ENCODE measurements at places on chromosomes 6 and 20.

GRCh38 chr6:466564-466963, 75.0 kb downstream of the IRF4 start:
- DNase-seq, result no peak

GRCh38 chr6:111096246-111096645, 8.9 kb downstream of the SLC16A10 start:
- no peak for DNase-seq

DNA sequence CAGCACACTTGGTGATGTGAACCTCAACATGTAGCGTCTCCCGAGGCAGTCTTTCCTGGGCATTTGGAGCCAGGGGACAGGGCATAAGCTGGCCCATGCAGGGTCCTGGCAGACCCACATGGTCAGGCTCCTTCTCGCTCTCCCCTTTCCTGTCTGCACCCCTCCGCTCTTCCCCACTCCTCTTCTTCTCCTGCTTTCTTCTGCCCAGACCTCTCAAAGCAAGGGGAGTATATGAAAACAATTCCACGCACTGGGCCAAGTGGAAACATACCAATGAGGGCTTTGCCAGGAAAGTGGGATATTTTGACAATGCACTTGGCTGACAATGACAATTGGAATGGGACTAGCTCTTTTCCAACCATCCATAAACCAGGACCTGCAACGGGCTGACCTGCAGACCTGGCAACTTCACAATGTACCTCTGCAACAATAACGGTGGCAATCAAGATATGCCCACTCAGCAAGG, 58.9 kb upstream of the TRAF3IP2 start:
- no peak for DNase-seq

DNA sequence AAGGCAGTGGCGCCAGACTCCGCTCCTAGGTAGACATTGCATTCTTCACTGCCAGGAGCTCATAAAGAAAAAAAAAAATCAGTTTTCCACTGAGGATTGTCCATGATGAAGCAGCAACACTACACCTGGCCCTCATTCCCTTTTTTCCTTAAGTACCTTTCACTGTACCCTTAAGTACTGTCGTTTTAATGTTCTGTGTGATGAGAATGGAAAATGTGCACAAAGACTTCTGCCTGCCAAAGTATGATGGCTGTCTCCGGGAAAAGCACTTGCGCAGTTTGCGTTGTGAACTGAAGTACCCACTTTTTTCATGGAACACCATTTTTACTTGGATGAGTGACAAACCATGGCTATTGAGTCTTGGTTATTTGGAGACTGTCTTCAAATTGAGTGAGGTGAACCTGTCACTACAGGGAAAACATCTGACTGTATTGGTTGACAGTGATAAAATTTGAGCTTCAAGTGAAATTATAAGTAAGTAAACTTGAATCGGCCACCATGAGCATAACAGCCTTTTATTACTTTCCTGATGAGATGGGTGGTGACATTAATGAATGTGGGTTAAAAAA, 104.8 kb downstream of the NCOA3 start:
- DNase-seq, result no peak

DNA sequence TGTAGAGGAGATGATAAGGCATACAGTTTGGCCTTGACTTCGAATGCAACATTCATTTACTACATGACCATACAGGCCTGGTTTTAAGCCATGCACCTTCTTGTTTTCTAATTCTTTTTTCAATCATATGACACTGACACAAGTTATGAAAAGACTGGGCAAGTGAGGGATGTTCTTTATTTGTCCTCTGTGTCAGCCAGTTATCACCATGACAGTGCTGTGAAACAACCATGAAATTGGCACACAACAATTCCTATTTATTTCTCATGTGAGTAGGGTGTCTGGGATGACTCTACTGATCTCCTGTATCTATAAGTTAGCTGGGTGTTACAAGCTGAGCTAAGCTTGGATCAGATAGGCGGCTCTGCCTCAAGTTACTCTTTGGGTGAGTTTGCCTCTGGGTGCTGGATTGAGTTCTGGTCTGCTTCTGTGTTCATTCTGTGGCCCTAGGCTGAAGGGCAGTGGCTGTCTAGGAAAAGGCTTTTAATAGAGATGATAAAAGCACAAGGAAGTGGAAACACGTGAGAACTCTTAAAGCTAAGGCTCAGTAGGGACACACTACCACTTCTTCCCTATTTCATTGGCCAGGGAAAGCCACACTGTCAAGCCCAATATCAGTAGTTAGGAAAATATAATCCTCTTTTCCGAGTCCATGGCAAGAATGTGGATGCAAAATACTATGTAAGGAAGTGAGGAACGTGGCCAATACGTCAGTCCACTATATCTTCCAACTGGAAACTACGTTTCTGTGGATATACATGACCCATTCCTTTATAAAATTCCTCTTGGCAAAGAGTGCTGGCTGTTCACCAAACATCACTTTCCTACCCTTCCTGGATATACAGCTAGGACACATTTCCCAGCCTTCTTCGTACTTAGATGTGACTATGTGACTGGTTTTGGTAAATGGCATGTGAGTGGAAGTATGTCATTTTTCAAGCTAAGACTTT, 126.2 kb upstream of the RNF24 start:
- no peak for DNase-seq

GRCh38 chr6:170329321-170329720, 22.8 kb downstream of the FAM120B start:
- DNase-seq, result no peak

GRCh38 chr6:101878554-101879276, 485.2 kb downstream of the GRIK2 start:
- DNase-seq, result no peak

DNA sequence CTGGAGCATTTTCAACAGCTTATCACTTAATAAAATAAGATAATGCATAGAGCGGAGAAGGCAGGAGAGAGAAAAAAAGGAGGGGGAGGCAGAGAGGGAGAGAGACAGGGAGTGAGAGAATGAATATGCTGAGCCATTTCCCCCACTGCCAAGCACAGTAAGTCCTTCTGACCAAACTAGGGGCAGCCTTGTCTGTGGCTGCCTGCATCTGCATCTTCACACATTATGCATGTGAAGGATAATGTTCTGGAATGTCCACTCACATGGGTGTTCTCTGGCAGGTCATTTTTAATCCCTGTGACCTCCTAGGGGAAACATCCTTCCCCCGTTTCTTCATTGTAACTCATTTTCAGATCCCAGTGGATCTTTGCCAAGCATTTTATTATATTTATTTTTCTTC, 269.3 kb downstream of the FOXA2 start:
- no peak for DNase-seq

DNA sequence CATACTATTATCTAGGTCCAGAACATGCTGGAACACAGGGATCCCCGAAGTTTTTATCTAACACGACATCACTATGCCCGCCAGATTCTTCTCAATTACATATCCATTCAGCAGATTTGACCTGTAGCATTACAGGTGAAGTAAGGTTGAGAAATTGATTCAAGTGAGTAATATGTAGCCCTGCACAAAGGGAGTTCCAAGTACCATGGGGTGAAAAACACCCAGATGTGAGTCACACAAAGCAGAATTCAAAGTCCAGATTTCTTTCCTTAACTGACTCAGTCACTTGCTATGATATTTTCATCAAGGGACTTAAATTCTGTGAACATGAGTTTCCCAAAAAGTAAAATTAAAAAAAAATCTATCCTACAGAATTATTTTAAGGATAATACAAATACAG, 655.4 kb upstream of the PTCHD4 start:
- no peak for DNase-seq

DNA sequence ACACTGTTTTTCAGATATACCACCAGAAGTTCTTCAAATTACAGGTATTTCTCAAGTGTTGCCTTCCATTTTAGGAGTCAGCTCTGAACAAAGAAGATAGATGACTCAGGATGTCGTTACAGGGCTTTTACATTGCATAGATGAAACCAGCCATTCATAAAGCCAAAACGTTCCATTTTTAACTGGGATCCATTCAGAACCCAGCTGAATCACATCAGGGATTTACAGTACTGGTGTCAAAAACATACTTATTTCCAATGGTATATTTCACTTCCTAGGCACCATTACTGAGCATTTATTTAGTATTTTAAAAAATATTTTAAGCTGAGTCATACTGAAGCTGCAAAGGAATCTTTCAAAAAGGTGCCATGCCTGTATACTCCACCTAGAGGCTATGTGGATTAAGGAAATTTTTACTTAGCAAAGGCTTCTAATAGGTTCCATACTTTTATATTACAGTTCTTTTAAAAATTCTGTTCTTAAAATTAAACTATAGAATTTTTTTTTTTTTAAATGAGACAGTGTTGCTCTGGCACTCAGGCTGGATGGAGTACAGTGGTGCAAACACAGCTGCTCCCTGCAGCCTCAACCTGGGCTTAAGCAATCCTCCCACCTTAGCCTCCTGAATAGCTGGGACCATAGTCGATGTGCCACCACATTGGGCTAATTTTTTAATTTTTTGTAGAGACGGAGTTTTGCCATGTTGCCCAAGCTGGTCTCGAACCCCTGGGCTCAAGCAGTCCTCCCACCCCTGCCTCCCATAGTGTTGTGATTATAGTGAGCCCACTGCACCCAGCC, 2.6 kb downstream of the ASF1A start:
- no peak for DNase-seq

- no peak for DNase-seq
These were observed 28.2 kb downstream of the POPDC3 start for GRCh38 chr6:105151644-105152043.

- no peak for DNase-seq
These were observed 25.7 kb upstream of the HINT3 start for GRCh38 chr6:125930765-125931418.

- DNase-seq, result no peak
These were observed 586 bp upstream of the ALDH5A1 start for GRCh38 chr6:24493945-24494820.

- no peak for DNase-seq
These were observed 345.6 kb downstream of the CDC5L start for GRCh38 chr6:44733126-44733525.

DNA sequence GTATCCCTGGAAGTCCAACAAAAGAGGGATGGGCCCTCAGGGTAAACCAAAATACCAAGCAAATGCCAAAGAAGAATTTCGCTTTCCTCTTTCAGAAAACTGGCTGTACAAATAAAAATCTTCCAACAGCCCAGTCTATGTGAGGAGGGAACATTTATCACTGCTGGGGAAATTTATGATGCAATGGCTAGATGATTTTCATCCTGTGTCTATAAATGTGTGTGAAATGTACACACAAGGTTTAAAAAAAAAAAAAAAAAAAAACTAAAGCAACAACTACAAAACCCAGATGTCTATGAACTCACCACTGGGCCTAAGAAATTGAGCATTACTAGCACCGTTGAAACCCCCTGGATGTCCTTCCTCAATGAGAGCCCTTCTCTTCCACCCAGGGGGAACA, 68.7 kb upstream of the SLC4A11 start:
- DNase-seq, result no peak

- no peak for DNase-seq
These were observed 259.4 kb upstream of the HSF2 start for GRCh38 chr6:122140031-122140430.

DNA sequence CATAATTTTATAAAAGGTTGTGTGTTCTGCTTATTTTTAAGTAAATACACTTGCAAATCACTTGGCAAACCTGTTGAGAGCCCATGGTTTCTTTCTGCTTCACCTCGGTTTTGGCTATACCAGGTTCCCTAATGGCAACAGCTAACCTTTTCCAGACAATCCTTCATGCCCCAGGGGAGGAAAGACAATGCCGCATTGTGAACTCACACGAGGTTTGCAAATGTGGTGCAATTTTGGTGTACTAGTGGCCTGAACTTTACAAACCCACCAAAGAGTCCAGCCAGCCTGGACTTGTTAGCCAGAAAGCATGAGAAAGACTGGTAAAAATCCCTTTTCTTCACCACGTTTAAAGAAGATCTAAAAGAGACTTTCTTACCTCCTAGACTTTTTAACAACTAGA, 84.8 kb upstream of the SOX4 start:
- DNase-seq, result no peak

GRCh38 chr6:43707767-43708166, 20.2 kb upstream of the MRPS18A start:
- no peak for DNase-seq

DNA sequence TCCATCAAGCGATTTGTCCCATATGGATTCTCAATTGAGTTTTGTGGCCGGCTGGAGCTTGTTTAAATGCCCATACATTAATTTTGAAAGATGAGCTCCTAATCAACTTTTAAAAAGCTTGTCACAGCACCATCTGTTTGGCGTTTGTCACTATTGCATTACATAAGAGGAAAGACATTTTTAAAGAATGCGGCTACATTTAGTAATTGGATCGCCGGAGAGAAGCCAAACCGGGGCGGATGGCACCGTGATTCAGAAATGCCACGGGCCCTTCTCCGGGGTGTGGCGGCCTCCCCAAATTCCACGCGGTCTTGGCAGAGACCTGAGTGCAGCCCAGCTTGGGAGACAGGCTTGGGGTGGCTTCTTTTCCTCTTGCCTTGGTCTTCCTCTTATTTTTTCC, 67.7 kb upstream of the ZNFX1 start:
- DNase-seq, result no peak

DNA sequence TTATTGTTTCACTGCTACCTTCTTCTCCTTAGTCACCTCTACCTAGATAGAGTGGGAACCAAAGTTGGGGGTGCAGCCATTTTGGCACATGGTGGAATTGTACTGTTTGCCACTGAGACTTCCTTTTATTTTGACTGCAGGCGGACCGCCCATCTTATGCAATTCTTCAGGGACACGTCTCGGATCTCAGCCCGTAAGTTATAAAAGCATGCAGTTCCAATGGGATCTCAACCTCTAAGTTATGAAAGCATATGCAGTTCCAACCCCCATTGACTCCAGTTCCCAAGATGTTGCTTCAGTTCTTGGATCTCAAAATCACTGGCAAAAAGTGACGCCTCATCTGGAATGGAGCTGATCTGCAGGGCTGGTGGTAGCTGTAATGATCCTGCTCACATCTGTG, 41.2 kb upstream of the CDH4 start:
- DNase-seq, result no peak

GRCh38 chr20:2337142-2337541, 41.3 kb downstream of the TGM3 start:
- no peak for DNase-seq
